ENCODE measurements at places on chromosomes 5 and 9. TPM values are rescaled to one million over a fixed set of nuclear protein-coding genes. Genes with fewer than 3 reads are reported as not detected.

DNA sequence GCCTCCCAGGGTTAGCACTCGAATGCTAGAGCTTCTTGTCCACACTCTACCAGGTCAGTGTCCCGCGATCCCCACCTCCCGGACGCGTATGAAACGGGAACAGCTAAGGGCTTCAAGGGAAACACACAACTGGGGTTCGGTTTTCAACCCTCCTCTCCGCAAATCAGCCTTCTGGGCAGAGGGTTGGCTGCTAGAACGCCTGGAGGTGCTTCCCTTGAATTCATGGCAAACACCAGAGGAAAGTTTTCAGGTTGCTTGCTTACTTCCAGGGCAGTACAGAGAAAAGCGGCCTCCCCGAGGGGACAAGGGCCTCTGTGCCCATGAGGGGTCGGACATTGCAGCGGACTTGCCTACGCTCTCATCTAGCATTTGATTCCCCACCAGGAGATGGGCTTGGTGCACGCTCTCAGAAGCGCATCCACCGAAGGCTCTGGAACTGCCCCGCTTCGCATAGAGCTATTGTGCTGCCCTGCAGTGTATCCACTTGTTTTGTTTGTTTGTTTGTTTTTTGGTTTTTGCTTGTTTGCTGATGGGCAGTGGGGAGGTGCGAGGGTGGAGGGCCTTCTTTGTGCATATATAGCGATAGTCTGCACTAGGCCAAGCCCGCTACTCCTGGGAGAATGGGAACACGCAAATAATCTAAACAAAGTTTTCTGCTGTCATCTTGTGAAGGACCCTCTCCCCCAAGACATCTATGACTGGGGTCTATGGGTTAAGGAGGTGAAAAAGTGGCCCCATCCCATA lies 1.3 kb upstream of the DMRT3 start:
- no peak for DNase-seq
- no peaks in the 10 kb centered on the region for H3K36me3 ChIP-seq
- H3K4me3 ChIP-seq: no peak overlapping the region
- peaks cover 34% of the 10 kb centered on the region for H3K27me3 ChIP-seq

Gene CBY3
- total RNA-seq: not detected

- H3K4me1 ChIP-seq: no peaks in the 10 kb centered on the region
- H3K27me3 ChIP-seq: no peaks in the 10 kb centered on the region
- no peak overlapping the region for H3K27ac ChIP-seq
- no peak for DNase-seq
- H3K36me3 ChIP-seq: no peaks in the 10 kb centered on the region
- no peak overlapping the region for H3K4me3 ChIP-seq
Observed at GRCh38 chr5:14584848-14585247, 3.3 kb downstream of the OTULINL start.

DNA sequence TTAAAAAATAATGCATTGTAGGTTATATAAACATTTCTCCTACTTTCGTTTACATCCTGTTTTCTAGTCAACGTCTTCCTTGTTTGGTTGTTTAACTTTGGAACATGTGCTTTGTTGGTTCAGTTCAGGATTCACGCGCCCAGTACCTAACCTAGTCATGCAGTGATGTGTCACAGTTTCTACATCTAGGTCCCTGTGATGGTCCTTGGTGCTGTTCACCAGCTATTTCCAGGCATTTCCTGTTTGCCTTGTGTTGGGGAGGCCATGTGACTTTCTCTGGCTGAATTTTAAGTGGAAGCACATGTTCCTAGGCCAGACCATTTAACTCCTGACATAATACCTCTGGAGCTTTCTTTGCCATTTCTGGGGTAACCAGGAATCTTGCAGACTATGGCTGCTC lies 292.3 kb downstream of the SMARCA2 start:
- H3K4me1 ChIP-seq: no peaks in the 10 kb centered on the region
- H3K36me3 ChIP-seq: no peaks in the 10 kb centered on the region
- no peak for DNase-seq
- H3K4me3 ChIP-seq: no peak overlapping the region
- no peak overlapping the region for H3K27ac ChIP-seq
- no peaks in the 10 kb centered on the region for H3K27me3 ChIP-seq

Gene DBH
- not detected for total RNA-seq

DNA sequence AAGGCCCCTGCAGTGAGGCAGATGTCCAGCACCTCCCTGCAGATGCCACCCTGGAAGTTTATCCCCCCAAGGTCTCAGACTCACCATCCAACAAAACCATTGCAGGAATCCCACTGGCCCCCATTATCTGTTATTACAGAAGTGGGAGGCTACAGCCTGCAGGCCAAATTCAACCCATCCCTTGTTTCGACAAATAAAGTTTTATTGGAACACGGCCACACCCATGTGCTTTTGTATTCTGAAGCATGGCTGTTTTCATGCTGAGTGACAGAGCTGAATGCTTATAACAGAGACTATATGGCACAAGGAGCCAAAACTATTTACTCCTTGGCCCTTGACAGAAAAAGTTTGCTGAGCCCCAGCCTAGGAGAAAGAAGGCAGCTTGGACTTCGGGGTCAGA lies 428.8 kb downstream of the CDK5RAP2 start:
- no peaks in the 10 kb centered on the region for H3K4me1 ChIP-seq
- H3K27me3 ChIP-seq: no peaks in the 10 kb centered on the region
- no peaks in the 10 kb centered on the region for H3K36me3 ChIP-seq

DNA sequence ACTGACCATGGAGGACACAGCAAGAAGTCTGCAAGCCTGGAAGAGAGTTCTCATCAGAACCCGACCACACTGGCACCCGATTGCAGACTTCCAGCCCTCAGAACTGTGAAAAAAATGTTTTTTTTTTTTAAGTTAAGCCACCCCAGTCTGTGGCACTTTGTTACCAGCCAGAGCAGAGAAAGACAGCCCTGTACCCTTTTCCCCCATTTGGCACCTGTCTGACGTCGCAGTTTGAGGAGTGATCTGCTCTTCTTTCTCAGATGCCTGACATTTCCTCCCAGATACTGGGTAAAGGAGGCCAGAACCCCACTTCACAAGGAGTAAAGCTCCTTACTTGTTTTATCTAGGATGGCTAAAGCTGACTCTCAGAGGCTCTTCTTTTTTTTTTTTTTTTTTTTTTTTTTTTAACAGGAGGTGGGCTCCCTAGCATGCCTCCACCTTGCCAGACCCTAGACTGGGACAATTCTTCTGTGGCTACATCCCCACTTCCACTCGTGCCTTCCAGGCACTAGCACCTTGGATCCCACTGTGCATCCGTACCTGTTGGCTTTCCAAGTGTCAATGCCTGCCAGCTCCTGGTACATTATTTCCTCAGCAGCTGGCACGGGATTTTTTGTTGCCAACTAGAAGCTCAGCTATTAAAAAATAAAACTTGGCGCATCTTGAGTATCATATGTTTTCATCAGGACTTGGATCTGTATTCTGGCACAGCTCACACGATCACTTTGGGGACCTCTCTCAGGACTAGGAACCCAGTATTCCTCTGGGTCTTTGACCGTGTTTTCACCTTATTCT lies 14.4 kb downstream of the CAMK4 start:
- H3K4me1 ChIP-seq: no peaks in the 10 kb centered on the region
- no peaks in the 10 kb centered on the region for H3K27me3 ChIP-seq

All from ascending aorta (tissue), 2 donors.